Activated B cell treated with CpG ODN at 0.5 μM for 24 hours (primary cell): ENCODE measurements at places on chromosomes 6 and 20.

DNA sequence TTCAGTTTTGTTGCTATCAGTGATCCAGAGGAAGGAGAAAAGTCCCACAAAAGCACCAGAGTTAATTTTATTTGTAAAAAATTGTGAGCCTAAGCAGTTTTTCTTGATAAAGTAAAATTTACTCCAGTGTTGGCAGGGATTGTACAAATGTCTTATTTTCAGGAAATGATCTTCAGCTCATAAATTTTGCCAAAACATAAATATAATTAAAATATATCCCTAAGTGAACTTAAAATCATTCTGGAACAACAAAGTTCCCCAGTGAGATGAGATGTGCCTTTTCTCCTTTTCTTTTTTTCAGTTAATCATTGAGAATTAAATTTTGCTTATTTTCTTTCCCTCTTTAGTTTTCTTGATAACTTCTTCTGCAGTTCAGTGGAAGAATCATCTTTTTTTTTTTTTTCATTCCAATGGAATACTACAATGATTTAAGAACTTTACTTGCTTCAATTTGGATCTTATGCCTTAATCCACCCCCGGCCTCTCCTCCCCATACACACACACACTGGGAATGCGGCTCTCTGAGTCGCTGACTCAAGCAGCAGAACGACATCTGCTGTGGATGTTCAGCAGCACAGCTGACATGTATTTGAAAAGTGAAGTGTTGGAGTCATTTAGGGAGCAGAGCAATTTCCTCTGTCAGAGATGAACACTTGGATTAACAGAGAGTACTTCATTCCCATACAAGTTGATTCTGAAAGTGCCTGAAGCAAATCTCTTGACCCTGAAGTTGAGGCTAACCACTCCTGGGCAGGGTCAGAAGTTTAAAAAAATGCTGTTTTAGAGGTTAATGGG lies 27.7 kb upstream of the LAMA4 start:
- DNase-seq, result no peak

GRCh38 chr20:20831794-20832193 lies 119.3 kb upstream of the RALGAPA2 start:
- DNase-seq, result no peak

GRCh38 chr6:93088621-93089501 lies 330.5 kb downstream of the EPHA7 start:
- no peak for DNase-seq

DNA sequence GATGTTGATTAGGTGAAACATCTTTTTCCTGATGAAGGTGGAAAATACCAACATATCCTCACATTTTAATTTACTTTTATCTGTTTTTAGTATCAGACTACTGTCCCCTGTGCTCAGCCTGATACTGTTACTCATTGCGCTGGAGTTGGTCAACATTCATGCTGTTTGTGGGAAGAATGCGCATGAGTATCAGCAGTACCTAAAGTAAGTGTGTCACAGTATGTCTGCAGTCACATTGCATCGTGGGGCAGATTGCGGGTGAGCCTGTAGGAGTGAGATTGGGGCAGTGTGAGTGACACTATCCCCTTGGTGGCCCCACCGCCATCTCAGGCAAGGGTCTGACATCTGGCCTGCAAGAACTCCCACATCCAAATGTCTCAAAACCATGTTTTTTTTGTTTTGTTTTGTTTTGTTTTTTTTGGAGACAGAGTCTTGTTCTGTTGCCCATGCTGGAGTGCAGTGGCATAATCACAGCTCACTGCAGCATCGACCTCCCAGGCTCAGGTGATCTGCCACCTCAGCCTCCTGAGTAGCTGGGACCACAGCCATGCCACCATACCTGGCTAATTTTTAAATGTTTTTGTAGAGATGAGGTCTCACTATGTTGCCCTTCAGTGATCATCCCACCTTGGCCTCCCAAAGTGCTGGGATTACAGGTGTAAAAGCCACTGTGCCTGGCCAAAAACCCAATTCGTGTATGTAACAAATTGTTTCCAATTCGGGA lies 27.8 kb downstream of the ERMARD start:
- DNase-seq, result no peak

GRCh38 chr20:10893321-10893720 lies 219.5 kb upstream of the JAG1 start:
- no peak for DNase-seq

DNA sequence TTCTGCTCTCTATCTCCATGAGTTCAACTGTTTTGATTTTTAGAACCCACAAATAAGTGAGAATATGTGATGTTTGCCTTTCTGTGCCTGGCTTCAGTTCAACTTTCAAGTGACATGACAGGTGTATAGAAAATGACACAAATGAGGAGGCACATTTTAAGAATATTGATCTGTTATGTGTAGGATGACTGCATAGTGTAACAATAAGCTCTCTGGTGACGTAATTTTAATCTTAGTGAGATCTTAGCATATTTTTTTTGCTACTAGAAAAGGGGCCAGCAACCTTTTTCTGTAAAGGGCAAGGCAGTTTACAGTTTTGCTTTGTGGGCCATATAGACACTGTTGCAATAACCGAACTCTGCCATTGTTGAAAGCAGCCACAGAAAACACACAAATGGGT lies 130.2 kb downstream of the PHF3 start:
- DNase-seq, result no peak

DNA sequence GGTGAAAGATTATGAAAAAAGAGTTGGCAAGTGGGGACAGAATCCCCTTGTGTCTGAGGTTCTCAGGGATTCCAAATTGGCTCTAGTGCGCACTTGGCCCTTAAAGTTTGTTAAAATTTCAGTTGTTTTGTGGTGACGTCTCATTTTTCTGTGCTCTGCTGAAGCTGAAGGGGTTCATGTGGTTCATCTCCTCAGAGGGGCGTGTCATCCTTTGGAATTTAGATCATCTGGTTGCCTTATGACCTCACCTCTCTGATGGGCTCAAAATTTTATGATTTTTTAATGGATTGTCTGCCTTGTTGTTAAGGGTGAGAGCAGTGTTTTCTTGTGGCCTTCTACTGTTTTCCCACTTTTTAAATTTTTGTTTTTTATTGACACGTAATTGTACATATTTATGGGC lies 20.3 kb downstream of the CYB5R4 start:
- no peak for DNase-seq

DNA sequence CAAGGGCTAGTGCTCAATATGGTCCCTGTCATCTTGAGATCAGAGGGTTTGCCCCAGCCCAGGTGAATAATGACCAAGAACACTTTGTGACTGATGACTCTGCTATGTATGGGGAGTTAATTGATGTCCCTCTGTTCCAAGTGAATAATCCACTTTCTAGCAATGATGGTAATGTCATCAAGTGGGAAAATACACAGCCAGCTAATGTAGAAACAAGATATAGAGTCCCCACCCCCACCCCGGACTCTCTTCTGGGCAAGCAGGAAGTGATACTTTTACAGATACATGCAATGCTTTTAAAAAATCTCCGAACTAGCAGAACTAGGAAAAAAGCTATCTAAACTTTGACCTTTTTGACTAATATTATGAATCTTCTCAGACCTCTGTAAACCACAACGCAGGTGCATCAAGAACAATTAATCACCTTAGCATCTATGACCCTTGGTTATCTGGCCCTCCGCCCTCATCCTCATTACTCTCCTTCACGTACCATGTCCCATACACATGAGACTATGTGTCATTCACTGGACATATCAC lies 30.5 kb downstream of the CNR1 start:
- DNase-seq, result no peak

- DNase-seq, result no peak
Observed at GRCh38 chr6:14361956-14362587, 244.5 kb downstream of the CD83 start.

DNA sequence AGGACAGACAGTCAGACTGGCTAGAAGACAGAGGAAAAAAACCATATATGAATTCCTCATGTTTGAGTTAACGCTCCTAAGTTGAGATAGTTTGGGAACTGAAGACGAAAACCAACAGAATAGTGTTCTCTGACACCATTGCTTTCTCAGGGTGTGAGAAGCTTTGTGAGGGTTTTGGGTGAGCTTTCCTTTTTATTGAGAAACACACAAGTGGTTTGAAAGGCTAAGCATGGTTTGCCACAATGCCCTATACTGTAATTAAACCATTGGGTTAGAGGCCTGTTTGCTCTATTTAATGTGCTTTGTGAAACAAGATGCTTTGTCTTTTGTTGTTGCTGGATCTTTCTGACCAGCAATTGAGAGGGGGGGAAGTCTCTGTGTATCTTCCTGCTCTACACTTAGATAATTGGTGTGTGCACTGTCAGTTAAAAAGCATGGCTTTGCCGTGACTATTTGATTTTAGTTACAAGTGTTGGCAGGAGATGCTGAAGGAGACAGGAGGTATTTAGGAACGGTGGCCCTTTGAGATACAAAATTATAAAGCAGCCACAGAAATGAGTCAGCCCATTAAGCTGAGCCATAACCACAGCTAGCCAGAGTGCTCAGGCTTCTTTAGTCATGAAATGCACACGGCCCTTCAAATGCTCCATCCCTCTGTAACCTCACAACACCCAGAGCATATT lies 273.0 kb upstream of the PREP start:
- DNase-seq, result no peak

DNA sequence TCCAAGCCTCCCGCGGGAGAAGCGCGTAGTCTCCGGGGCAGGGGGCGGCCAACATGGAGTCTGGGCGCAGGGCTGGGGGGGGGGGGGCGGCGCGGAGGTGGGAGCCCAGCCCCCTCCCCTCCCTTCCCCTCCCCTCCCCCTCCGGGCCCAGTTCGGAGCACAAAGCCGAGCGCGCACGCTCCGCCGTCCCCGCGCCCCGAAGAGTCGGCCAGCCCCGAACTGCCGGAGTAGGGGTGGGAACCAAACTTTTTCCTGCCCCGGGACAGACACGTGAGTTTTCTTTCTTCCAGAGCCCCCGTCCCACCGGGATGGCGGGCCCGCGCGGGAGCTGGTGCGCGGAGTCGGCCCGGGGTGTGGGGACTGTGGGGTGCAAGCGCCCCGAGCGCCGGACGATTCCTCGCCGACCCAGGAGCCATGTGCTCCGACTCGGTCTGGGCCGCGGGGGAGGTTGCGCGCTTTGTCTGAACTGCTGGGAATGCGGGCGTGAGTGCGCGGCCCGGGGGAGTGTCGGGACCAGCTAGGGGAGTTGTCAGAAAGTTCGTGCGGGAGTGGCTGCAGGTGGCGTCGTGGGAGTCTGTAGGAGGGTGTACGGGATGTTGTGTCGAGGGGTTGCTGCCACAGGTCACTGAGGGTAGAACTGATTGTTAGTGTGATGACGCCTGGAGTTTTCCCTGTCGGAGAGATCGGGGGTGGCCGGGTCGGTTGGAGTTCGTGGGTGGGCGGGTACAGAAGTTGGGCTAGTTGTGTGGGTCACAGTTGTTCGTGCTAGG lies 1.2 kb downstream of the TGIF2 start:
- DNase-seq, result peak; percentile 44

GRCh38 chr6:56677559-56677958 lies 34.9 kb upstream of the DST start:
- no peak for DNase-seq

GRCh38 chr6:110799189-110799588 lies 16.1 kb downstream of the CDK19 start:
- DNase-seq, result no peak

- peak; percentile 73 for DNase-seq
Observed at GRCh38 chr20:25058051-25058846, at the start of gene ACSS1. Gene ACSS1 (minus strand): TSS chr20:25058139. CDS start chr20:25058102, 37 bp downstream.

DNA sequence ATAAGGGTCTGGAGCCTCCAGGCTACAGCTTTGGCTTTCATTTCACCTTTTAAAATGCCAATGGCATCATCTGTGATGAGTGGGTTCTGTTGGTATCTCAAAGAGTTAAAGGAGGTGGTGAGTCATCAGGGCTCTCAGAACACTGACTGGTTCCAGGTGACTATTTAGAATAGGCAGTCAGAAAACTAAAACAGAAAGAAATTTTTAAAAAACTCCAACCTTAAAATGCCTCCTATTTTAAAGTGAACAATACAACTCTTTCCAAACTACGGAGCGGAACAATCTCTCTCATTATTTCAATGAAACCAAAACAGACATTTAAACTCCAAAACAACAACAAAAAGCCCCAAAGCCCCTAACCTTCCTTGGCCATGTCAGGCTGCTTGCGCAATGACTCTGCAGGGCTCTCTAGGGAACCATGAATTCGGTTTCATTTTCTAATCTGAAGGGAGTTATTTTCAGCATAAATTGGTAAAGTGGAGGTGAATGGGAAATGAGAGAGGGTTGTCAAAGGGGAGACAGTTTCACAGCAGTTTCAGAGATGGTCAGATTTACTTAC lies 194.9 kb downstream of the KIF6 start:
- no peak for DNase-seq

DNA sequence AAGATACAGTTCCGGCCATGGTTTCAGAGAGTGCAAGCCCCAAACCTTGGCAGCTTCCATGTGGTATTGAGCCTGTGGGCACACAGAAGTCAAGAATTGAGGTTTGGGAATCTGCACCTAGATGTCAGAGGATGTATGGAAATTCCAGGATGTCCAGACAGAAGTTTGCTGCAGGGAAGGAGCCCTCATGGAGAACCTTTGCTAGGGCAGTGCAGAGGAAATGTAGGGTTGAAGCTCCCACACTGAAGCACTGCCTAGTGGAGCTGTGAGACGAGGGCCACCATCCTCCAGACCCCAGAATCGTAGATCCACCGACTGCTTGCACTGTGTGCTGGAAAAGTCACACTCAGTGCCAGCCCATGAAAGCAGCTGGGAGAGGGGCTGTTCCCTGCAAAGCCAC lies 267.5 kb downstream of the OGFRL1 start:
- DNase-seq, result no peak

DNA sequence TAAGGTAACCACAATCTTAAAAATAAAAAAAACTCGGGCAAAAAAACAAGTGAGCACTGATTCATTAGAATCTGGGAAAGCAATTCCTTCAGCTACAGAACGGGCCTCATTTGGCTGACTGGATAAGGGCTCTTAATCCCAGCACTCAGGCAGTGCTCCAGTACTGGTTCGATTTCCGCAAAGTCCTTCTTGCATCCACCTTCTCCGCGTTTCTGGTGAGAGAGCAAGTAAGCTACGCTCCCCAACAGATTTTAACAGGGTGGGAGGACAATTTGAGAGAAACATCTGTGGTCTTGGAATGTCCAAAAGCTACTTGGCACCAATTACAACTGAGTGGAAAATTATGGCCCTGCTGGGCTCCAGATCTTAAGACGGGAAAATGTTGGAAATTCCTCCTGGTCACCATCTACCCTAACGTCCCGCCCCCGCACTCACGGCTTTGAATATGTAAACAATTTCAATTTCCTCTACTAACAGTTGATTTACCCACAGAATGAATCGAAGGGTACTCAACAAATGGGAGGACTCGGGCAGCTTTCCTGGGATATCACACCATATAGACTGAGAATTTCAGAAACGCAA lies 18.1 kb upstream of the ZSCAN9 start:
- DNase-seq, result no peak

DNA sequence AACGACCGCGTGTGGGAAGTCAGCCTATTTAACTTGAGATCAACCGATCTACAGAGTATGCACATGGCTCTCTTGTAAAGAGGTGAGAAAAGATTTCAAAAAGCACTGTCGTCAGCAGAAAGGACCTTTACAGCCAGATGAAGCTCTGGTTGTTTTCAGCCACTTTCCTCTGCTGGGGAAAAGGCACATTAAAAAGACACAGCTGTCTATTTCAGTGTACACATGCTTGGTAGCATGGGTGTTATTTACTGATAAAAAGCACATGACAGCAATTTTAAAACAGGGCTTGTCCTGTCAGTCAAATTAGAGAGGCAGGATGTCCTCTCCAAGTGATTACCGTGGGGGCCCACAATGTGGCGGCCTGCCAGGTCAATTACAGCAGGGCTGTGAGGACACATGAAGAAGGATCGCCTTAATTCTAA lies 188.9 kb downstream of the PRKN start:
- no peak for DNase-seq

GRCh38 chr20:1392693-1393506 lies at the start of gene FKBP1A:
Gene FKBP1A (minus strand): TSS chr20:1393054. CDS start chr20:1392998, 56 bp downstream.
- peak; percentile 90 for DNase-seq

GRCh38 chr6:43648248-43648647 lies 3.4 kb downstream of the RSPH9 start:
- DNase-seq, result no peak

GRCh38 chr6:78400076-78400475 lies 467.3 kb upstream of the IRAK1BP1 start:
- no peak for DNase-seq
